ENCODE measurements at places on chromosomes 13 and 19.

- no peak for DNase-seq
Measured at GRCh38 chr19:14582894-14583340, at the start of gene CLEC17A. Gene CLEC17A, plus strand, starts transcription at chr19:14583084. Its CDS starts 77 bp downstream, at chr19:14583161.

DNA sequence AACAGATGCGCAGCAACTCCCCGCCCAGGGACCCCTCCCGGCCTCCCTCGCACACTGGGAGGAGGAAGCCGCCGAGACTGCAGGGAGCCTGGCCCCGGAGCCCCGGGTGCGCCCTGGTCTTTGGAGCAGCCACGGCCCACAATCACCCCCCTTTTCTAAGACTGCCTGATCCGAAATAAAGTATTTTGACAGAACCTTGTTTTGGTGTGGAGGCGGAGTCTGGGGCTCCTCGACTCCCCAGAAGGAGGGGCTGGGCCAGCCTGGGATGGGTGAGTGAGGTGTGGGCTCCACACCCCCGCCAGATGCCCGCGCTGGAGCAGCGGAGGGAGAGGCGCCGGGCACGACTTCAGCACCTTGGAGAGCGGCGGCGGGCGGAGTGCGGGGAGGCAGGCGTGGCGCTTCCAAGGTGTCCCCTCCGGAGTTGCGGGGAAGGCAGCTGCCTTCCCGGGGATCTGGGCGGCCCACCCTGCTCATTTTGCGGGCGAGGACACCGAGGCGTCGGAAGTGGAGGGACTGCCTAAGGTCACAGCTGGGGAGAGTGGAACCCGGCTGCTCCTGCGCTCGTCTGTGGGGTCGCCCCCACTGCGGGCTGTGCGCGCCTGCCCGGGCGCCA is 9.4 kb downstream of the SIRT6 start:
- DNase-seq = no peak

DNA sequence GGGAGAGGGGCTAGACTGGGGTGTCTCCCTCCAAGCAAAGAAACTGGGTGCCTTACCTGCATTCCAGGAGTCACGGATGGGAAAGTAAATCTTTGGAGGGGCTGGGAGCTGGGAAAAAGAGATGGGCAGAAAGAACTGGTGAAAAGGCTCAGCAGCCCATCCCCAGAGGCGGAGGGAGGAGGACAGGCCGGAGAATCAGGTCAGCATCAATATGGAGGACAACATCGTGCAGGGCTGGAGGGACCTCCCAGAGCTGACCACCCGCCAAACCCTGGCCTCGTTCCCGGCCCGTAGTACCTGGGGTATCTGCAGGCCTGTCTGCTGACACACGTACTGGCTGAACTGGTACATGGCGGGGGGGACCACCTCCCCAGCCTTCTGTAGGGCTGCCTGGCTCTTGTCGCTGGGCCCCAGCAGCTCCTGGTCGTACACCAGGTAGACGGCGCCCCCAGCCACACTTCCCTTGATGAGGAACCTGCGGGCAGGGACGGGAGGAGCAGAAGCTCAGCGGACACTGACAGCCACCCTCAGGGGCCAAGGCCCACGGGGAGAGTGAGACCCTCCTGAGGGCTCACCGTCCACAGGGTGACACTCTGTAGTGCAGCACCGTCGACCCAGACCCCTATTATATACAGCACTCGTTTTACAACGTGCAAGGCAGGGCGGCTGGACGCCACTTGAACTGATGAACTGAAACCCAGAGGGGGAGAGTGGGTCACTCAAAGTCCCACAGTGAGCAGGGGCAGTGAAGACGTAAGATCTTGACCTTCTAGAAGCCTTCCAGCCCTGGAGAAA is 830 bp downstream of the MICOS13 start:
- no peak for DNase-seq

DNA sequence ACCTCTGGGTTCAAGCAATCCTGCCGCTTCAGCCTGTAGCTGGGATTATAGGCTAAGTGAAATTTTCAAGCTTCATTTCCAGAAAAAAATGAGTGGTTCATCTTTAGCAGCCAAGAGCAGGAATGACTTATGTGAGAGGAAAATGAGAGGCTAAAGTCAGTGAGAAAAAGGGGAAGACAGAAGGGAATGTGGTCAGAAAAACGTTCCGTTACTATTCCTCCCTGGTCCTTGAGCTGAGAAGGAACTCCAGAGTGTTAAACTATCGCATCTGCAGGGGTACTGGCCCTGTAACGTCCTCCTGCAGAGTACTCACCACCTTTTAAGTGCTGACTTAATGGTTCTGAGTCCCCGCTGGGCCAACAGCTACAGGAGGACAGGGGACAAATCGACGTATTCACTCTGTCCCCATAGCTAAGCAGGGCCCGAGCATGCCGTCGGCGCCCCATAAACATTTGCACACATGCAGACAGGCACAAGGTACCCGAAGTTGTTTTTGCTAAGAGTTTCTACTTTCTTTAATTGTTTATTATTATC is 88.1 kb downstream of the FLT1 start:
- no peak for DNase-seq

DNA sequence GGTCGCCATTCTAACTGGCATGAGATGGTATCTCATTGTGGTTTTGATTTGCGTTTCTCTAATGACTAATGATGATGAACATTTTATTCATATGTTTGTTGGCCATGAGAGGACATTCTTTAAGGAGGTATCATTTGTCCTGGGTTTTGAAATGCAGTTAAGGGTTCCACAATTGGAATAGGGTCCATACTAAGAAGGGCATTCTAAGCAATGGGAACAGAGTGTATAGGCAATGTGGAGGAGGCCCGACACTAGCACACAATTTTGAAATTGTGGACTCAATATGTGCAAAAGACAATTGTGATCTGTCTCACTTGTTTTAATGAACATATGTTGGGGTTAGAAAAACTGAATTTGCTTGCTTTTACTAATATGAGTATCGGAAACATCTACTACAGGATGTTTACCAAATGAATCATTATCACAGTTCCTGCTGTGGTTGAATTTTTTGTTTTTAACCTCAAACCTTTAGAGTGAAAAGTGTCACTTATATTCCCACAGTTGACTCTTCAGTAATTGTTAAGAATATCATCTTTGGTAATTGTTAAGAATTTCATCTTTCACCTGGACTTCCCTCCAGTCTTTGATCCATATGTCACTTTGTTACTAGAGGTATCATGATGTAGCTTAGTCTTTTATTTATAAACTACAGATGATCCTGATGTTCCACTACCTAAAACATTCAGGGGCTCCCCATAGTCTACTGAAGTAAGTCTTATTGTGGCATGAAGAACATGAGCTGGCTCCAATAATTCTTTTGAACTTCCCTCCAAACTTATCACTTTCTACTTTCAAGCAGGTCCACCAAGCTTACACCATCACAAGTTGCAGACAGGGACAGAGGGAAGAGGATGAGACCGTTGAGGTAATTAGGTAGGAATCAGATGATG is 109.7 kb upstream of the KLF12 start:
- peak; percentile 62 for DNase-seq

DNA sequence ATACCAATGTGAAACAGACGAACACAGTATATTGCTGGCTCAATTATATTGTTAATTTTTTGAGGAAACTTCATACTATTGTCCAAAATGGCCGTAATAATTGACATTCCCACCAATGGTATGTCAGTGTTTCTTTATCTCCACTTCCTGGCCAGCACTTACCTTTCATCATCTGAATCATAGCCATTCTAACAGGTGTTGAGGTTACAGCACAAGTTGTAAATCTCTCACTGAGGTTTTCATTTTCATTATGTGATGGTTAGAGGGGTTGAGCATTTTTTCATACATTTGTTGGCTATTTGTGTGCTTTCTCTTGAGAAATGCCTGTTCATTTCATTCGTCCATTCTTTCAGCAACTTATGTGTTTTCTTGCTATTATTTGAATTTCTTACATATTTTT is 824.0 kb downstream of the UQCRFS1 start:
- DNase-seq = no peak

DNA sequence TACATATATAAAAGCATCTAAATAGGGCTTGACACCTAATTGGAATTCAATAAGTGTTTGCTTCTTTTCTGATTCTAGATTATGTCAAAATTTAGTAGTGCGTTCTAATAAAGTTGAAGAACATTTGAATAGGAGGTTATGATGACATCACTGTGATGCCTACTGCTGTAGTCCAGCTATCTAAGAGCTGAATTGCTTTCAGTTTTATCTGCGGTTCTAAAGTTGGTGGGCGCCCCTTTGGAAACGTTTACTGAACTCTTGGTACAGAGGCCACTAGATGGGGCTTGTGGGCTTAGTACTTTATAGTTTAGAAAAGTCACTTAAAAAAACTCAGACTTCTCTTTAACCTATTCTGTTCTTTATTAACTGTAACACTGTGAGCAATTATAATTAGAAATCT is 776.9 kb downstream of the GPC5 start:
- DNase-seq = no peak

DNA sequence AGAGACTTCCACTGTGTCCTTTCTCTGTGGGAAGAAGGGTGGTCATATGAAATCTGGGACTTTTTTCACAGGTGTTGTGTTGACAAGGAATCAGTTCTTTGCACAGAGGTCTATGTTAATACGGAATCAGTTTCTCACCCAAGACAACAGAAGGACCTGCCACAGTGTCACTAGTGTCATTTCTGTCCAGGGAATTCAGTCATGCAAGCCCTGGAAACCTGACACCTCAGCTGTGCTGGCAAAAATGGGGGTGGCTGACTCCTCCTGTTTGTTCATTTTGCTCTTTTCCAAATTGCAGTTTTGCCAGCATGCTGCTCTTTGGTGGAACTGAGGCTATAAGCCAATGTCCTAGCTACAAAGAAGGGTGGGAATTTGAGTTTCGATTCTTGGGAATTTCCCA is 49.8 kb upstream of the ESD start:
- DNase-seq = no peak

- no peak for DNase-seq
Measured at GRCh38 chr13:35127466-35127865, 185.4 kb downstream of the NBEA start.

DNA sequence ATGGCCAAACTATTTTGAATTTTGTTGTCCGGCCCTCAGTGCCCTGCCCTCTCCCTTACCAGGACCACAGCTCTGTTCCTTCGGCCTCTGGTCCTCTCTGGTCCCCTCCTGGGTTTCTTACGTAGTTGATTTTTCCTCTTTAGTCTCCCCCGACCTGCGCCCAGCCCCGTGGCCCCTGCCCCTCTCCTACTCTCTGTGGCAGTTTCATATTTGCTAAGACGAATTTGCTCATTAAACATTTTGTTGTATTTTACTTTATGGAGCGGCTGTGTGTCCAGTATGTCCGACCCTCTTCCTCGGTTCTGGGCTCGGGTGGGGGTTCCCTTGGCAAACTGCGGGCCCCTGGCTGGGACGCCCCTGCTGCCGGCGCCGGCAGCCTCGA is 576 bp upstream of the EPN1 start:
- DNase-seq = no peak
